ENCODE measurements at places on chromosomes 6 and 20.

GRCh38 chr6:11812951-11813350 is 34.3 kb upstream of the ADTRP start:
- DNase-seq = no peak

GRCh38 chr6:138592749-138593123 is 93.4 kb upstream of the NHSL1 start:
- no peak for DNase-seq

DNA sequence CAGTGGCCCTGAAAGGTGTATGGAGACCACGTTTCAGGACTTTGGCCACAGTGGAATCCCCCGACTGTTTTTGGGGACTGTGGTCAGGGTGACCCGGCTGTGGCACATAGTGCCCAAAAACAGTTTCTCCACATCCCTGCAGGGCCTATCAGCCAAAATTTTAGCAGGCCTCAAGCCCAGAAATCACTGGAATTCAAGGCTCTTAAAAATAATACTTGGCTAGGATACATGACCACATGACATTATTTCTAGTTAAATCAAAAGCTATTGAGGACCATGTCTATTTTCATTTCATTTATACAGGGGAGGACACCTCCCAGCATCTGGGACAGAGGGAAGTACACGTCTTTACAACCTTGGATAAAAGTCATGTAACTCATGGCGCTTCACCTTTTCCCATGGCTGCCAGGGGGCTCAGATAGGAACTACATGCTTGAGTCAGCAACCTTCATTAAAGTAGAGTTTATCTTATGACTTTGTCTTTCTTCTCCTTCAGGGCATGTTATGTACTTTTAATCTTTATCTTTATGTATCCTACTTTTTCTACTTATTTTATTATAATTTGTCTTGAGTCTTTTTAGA is 70.8 kb upstream of the CD93 start:
- DNase-seq = no peak

- no peak for DNase-seq
Measured at GRCh38 chr6:343960-344815, 47.4 kb upstream of the IRF4 start.

DNA sequence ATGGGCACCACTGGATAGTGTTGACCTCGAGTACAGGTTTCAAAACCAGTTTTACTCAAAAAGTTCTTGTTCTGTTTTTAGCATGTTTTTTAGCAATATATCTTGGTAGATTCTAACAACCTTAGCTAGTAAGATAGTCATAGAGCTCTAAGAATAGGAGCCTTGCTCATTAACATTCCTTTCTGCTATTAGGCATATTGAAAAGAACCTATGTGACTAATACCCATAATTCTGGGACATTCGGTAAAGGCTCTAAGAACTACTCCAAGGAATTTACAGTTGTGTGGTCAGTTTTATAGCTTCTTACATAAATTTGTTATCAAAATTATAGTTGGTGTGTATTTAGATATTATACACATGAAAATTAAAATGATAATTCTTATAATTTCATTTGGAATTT is 11.6 kb downstream of the SLC9A8 start:
- no peak for DNase-seq

DNA sequence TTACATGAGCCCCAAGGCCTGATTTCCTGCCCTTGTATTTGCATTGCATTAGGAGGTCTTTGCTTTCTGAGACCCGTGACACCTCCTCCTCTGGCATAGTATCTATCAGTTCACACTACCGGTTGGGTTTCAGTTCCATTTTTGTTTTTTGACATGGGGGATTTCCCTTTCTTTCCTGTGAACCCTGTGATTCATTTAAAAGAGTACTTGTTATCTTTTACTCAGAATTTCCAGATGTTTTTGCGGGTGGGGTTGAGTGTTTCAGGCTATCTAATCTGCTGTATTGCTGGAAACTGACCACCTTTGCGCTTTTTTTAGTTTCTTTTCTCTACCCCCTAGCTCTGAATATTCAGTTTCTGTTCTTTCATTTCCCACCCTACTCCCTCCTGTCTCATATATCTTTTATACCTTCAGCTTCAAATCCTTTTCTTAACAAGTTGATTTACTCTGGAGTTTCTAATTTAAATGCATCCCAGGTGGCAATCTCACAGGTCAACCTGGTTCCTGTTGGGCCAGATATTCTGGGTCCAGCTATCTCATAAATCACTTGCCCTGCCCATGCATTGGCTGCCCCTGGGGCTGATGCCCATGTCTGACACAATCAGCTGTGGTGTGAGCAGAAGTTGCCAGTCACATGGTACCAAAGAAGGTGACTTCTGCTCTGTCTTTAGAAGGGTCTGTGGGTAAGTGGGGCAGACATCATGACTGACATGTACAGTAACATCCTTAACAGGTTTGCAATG is 14.3 kb upstream of the NCOA3 start:
- DNase-seq = peak; percentile 46

- DNase-seq = no peak
Measured at GRCh38 chr20:41228858-41229257, 88.7 kb downstream of the ZHX3 start.

DNA sequence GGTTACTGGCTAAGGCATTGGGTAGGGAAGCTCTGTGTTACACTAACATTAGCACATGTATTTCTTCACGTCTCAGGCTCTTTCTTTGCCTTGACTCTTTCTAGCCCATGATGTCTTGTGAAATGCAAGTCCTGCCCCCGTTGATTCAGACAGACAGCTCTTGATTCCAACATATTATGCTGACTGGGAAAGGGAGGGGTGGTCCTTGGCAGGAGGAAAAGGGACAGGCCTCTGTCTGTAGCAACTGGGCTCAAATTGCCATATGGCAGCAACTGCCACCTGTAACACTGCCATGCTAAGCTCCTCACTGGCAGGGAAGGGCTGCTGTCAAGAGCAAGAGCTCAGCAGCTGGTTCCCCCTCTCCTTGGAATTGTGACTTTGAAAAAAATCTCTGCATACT is 5.7 kb upstream of the KCNK15 start:
- no peak for DNase-seq

DNA sequence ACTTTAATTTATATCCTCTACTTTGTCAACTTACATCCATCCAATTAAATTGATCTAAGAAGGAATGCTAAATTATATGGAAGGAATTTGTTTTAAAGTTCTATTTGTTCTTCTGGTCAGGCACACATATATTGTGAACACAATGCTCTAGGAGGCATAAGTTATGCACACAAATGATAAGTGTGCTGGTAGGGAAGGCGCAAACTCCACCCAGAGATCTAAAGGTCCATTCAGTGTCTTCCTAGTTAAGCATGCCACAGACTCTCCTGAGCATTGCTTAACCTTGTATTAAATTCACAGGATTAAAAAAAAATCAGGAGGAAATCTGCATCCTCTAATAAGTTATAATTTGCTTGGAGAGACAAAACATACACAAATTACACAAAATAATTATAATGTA is 127.3 kb downstream of the RALGAPA2 start:
- DNase-seq = no peak

DNA sequence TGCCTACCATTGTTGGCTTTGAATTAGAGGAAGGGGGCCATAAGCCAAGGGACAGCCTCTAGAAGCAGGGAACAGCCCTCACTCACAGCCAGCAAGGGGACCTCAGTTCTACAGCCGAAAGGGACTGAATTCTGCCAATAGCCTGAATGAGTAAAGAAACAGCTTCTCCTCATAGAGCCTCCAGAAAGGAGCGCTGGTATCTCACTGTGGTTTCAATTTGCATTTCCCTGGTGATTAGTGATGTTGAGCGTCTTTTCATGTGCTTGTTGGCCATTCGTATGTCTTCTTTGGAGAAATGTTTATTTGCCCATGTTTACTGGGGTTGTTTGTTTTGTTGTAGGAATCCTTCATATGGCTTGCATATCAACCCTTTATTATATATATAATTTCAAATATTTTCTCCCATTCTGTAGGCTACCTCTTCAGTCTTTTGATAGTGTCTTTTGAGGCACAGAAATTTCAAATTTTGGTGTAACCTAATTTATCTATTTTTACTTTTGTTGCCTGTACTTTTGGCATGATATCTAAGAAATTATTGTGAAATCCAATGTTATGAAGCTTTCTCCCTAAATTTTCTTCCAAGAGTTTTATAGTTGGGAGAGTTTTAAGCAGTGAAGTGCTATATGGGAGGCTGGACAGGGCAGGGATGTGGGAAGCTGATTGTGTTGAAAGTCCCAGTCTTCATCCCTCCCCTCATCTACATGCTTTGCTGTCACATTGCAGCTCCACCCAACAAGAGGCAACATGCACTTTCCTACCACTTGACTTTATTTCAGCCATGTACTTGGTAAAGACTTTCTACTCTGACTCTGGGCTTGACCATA is 82.3 kb upstream of the SHLD1 start:
- DNase-seq = no peak

- DNase-seq = no peak
Measured at GRCh38 chr6:27669624-27670301, 196.9 kb upstream of the ZNF184 start.

- no peak for DNase-seq
Measured at GRCh38 chr20:16314320-16314719, 258.9 kb downstream of the KIF16B start.

GRCh38 chr6:37578104-37578503 is 78.4 kb upstream of the CCDC167 start:
- DNase-seq = no peak

DNA sequence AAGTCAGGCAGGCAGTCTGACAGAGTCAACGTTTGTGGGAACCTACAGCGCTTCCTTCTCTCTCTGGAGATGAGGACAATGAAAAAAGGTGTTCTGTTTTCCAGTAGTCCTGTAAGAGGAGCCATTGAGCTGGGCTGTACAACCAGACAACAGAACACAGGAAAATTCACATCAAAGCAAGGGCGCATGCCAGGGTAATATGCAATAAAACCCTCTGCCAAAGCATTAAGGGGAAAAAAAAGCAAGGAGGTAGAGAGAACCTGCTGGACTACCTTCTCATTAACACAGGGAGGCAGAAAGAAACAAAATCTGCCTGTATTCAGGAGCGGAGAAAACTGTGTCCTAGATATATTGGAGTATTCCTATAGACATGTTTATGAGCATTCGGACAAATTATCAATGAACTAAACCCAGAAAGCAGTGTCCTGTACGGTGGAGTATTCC is 1.3 kb downstream of the RNF24 start:
- DNase-seq = no peak

- DNase-seq = no peak
Measured at GRCh38 chr6:129908858-129909257, 47.7 kb upstream of the TMEM244 start.

DNA sequence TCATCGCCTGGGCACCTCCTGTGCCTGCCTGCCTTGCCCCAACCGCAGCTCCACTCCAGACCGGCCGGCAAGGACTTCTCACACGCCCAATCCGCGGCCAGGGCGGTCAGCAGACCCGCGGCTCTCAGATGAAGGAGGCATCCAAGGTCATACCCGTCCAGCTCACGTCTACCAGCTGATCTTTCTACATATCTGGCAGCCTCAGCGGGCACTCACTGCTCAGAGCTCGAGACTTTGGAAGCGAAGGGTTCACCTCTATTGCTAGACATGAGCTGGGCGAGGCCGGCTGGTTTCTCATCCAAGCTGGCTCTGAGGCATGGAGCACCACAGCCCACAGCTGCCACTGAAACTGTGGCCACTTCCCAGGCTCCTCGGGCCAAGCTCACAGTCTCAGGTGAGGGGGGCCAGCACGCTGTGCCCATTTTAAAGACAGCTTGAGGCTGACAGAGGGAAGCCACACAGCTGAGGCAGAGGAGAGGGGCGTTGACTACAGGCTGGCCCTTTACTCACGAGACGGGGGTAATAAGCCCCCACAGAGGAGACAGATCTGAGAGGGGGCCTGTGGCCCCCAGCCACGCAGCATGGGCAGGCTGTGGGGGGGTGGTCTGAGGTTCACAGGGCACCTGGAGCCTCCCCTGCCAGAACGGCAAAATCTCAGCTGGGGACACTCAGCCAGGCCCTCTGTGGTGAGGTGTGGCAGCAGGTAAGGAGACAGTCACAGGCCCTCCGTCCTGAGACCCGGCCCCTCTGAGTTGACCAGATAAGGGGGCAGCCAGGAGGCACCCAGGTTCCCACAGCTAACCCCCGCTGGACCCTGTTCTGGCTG is 2.0 kb downstream of the LAMA5 start:
- DNase-seq = no peak

- DNase-seq = no peak
Measured at GRCh38 chr6:133986942-133987341, 33.9 kb downstream of the TBPL1 start.

GRCh38 chr6:25655723-25656122 is 3.7 kb downstream of the SCGN start:
- DNase-seq = no peak

DNA sequence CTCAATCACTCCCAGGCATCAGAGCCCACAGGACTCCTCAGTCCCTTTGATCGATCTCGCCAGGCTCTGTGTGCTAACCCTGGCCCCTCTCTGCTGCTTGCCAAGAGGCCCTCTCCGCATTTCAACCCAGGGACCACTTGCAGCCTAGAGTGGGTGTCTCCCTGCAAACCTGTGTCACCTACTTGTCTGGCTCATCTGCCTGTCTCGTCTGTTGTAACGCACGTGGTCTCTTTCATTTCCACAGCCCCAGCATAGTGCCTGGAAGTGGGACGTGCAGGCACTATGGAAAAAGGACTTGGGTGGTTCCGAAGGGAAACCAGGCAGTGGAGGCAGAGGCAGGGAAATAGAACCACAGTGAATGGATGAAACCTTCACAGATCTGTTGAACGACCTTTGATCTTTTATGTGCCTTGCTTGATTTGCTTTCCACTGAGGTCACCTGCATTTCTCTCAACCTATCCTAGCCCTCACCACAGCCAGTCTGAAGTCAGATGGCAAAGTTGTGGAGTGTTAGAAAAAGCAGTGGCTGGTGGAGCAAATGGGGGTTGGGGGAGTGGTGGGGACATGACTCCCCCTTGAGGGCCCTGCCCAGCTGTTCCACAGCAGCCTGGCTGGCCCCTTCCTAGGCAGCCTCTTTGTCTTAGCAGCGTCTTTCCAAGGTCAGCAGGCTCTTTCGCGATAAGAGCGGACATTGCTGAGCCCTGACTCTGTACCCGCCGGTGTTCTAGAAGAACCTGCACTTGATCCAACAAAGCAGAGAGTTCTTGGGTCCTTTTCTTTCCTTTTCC is 55.8 kb upstream of the TAGAP start:
- no peak for DNase-seq

- no peak for DNase-seq
Measured at GRCh38 chr6:56802584-56802983, 152.3 kb upstream of the BEND6 start.

DNA sequence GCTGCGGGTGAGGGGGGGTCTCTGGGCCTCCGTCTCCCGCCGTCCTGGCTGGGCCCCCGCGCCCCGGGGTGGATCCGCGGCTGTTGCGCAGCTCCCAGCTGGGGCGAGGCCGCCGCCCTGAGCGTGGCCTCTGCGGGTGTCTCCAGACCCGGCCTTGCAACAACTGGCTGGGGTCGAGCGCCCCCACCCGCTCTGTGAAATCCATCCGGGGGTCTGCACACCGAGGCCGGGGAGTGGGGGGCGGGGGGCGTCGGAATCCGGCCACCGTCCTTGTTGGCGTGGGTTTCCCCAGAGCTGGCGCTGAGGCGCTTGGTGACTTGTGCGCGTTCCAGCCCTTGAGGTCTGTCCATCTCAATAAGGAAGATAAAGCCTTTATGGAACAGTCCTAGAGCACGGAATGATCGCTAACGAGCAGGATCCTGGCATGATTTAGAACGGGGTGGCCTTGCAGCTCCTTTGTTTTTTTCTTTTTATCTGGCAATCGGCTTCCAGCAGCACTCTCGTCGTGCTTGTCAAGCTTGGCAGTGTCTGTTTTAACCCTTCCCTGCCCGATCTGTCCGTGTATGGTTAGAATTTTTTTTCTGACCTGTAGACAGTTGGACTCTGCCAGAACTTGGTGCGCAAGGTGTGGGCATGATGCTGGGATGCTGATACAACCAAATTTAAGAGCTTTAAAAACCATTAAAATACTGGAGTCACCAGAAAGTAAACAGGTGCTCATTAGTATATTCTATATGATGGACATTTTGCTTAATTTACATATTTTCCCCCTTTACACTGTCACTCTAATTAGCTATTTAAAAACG is 675 bp downstream of the DSTN start:
- DNase-seq = no peak
